ENCODE measurements at places on chromosomes 7 and 10.

DNA sequence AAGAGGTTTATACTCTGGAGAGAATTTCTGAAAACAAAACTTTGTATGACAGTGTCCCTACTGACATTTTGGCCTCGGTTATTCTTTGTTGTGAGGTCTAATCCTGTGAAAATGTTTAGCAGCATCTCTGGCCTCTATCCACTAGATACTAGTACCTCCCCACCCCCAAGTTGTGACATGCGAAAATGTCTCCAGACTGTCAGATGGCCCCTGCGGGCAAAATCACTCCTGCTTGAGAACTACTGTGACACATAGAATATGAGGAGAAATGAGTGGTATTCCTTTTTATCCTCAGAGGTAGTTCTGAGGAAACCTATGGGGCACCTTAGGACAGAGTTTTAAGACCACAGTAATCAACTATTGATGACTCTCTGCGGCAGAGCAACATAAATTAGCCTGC lies 315.3 kb upstream of the HGF start:
- H3K27me3 ChIP-seq, result no peaks in the 10 kb centered on the region
- H3K4me1 ChIP-seq, result no peaks in the 10 kb centered on the region
- H3K4me3 ChIP-seq, result no peak overlapping the region
- no peak overlapping the region for H3K27ac ChIP-seq
- no peak for DNase-seq

- DNase-seq, result no peak
- peaks cover 71% of the 10 kb centered on the region for H3K4me1 ChIP-seq
- peak overlapping the region; percentile 95 for H3K27ac ChIP-seq
- H3K36me3 ChIP-seq, result peaks cover 32% of the 10 kb centered on the region
Measured at GRCh38 chr7:100222445-100223132, 2.8 kb downstream of the PVRIG start.

- H3K27me3 ChIP-seq, result peaks cover 5% of the 10 kb centered on the region
- H3K27ac ChIP-seq, result no peak overlapping the region
- no peak overlapping the region for H3K4me3 ChIP-seq
- no peaks in the 10 kb centered on the region for H3K4me1 ChIP-seq
Measured at GRCh38 chr7:131819891-131820290, 263.5 kb upstream of the PODXL start.

DNA sequence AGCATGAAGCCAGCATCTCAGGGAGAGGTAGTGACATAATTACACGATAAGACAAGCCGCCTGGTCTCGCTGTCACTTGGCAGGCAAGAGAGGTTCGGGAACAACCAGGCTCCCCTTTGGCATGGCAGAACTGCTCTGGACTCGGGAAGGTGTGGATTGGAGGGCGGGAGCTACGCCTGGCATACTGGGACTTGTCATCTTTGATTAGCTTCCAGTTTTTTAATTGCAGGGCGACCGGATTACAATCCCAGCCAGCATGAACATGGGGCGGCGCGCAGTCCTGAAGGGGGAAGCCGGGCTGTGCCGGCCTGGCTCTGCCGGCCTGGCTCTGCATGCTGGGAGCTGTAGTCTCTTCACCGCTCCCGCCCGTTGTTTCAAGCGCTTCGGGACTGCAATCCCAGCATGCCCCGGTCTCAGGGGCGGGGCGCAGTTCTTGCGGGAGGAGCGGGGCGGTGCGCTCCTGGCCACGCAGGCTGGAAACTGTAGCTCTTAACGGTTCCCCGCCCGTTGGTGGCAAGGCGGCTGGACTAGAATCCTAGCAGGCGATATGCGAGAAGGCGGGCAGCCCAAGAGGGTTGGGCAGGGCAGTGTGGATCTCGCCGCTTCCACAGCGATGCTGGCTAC lies 45.5 kb upstream of the ZNF716 start:
- H3K27ac ChIP-seq, result no peak overlapping the region
- no peak for DNase-seq

- peaks cover 58% of the 10 kb centered on the region for H3K4me1 ChIP-seq
- no peaks in the 10 kb centered on the region for H3K27me3 ChIP-seq
- peak overlapping the region; percentile 77 for H3K4me3 ChIP-seq
Measured at GRCh38 chr7:2843711-2844152, 376 bp downstream of the GNA12 start.

DNA sequence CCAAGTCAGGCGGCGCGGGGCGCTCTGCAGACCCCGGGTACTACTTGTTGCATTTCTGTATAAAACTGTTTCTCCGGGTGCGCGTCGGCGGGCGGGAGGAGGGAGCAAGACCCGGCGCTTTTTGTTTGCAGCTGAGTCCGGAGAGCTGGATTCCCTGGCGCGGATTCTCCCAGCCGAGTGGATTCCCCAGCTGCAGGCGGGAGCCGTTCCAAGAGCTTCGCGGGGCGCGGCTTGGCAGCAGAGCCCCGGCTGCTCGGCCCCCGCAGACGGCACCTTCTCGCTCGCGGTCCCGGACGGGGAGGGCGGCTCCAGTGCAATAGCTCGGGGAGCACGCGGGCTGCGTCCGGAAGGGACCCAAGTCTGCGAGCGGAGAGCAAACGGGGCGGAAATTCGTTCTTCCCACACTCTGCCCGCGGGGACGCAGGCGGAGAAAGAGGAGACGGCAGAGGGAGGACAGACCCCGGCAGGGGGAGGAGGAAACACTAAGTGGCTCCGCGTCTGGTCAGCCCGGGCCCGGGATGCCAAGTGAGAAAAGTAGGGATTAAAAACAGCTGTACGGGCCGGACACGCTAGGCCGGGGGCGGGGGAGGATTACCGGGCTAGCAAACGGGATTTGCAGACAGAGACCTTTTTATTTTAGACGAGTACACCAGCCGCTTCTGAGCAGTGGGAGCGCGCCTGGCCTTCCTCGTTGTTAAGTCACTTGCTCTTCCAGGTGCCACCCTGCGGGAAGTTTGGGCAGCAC lies at the start of gene TRIL:
Gene TRIL (minus strand): TSS at position 96 of the 745 bp plus-strand sequence. CDS start 284 bp downstream, outside the sequence.
- peaks cover 44% of the 10 kb centered on the region for H3K27me3 ChIP-seq
- peaks cover 14% of the 10 kb centered on the region for H3K4me1 ChIP-seq
- peak within 1 kb of the TSS; percentile 46 for H3K4me3 ChIP-seq
- H3K36me3 ChIP-seq, result no peaks in the 10 kb centered on the region
- DNase-seq, result no peak
- H3K27ac ChIP-seq, result no peak within 1 kb of the TSS

DNA sequence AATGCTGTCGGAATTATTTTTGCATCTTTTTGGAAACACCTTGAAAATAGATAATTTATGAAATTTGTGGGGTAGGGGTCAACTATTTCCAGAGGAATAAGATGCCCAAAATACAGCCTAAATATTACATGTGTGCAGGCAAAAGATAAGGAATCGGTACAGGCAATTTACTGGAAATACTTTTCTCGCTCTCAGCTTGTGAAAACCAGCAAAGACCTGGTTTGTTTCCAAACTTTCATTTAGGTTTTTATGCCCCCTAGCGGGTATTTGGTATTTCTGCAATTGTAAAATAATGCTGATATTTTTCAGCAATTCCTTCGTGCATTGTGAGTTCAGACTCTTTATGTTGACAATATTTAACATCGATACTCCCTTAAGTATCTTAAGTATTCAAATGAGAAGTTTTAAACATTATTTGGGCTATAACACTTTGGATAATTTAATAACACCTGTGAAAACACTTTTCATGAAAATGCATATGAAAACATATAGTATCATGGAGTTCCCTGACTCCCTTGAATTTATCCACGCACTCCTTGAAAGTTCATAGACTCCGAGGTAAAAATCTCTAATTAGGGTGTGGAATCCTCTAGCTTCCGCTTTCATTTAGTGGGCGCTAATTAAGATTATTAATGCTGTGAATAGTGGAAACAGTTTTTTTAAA lies 132.4 kb downstream of the TSPAN12 start:
- H3K4me3 ChIP-seq, result no peak overlapping the region
- DNase-seq, result no peak

DNA sequence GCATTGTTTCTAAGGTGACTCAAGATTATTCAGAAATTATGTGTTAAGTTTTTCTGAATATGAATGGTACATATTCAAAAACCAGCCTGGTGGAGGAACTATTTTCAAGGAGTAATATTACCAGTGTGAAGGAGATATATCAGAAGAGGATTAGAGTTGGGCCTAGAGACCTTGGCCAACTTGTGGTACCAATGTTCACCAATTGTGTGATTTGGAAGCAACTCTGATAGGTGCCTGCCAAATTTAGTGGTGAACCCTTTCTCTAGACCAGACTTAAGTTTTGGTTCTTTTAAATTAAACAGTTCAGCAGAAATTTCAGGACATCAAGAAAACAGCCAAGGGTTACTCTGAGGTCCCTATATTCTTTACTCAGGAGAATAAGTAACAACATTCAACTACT lies 88.6 kb downstream of the RNLS start:
- H3K4me3 ChIP-seq, result no peak overlapping the region
- H3K4me1 ChIP-seq, result peaks cover 37% of the 10 kb centered on the region
- DNase-seq, result no peak
- H3K27me3 ChIP-seq, result no peaks in the 10 kb centered on the region

DNA sequence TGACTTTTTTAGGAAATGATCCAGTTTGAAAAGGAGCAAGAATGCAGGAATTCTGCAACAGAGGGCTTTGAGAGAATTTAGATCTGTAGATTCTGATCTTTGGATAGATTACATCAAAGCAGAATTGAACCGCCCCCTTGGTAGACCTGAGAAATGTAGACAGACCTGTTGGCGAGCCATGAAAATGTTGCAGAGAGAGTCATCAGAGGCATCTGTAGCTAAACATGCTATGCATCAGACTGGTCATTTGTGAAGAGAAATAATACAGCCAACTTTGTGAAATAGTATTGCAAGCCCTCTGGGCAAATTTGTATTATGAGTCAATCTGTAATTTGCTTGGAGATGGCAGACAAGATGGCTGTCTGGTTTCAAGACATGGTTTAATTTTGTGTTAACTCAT lies 4.3 kb upstream of the C1GALT1 start:
- H3K36me3 ChIP-seq, result peaks cover 42% of the 10 kb centered on the region
- no peaks in the 10 kb centered on the region for H3K27me3 ChIP-seq
- H3K4me3 ChIP-seq, result no peak overlapping the region

Measured in activated B cell treated with CpG ODN at 0.5 μM for 24 hours (primary cell).